B cell (primary cell): ENCODE measurements at places on chromosomes 2 and 18.

- no peak for DNase-seq
These were observed 40.3 kb downstream of the PRKD3 start for GRCh38 chr2:37284381-37284780.

GRCh38 chr2:18516112-18516511, 44.3 kb downstream of the RDH14 start:
- DNase-seq, result no peak

- no peak for DNase-seq
These were observed 31.3 kb downstream of the PTPN2 start for GRCh38 chr18:12852566-12853315.

GRCh38 chr2:179137200-179137759, 87.3 kb upstream of the CCDC141 start:
- no peak for DNase-seq
